ENCODE measurements at places on chromosomes 6 and 20. TPM values are rescaled to one million over a fixed set of nuclear protein-coding genes. Genes with fewer than 3 reads are reported as not detected.

- no peak for DNase-seq
Observed at GRCh38 chr6:51788121-51788520, 299.3 kb downstream of the PKHD1 start.

DNA sequence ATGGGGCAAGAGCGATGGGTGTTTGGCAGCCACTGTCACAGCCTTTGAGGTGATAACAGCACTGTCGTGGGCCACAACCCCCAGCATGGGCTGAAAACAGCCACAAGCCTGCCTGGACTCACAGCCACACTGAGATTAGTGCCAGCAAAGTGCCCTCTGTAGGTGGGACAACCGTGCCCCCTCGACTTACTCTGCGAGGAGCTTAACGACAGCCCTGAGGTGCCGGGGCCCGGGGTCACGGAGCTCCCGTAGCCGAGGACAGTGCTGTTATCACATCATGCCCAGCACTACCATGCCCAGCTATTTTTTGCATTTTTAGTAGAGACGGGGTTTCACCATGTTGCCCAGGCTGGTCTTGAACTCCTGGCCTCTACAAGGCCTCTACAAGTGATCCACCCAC lies 36.6 kb downstream of the SUMO4 start:
- no peak for DNase-seq

TCEA2 gene
- 102 TPM for total RNA-seq

CRIP3 gene
- total RNA-seq: 0.69 TPM

DNA sequence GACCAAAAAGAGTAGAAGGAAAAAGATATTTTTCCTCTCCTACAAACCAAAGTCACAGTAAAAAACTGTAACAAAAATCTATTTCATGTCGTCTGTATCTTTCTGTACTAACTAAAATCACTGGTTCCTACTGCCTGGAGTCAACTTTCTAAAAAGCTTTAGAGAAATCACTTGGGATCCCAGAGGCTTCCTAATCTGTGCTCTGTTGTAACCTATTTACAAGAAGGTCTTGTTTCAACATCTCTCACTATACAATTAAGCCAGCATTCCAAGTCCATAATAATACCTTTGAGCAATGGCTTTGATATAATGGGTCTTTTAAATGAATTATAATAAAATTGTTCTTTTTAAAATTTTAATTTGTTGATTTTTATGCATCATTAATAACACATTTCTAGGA lies 20.4 kb downstream of the RAB23 start:
- no peak for DNase-seq

DNA sequence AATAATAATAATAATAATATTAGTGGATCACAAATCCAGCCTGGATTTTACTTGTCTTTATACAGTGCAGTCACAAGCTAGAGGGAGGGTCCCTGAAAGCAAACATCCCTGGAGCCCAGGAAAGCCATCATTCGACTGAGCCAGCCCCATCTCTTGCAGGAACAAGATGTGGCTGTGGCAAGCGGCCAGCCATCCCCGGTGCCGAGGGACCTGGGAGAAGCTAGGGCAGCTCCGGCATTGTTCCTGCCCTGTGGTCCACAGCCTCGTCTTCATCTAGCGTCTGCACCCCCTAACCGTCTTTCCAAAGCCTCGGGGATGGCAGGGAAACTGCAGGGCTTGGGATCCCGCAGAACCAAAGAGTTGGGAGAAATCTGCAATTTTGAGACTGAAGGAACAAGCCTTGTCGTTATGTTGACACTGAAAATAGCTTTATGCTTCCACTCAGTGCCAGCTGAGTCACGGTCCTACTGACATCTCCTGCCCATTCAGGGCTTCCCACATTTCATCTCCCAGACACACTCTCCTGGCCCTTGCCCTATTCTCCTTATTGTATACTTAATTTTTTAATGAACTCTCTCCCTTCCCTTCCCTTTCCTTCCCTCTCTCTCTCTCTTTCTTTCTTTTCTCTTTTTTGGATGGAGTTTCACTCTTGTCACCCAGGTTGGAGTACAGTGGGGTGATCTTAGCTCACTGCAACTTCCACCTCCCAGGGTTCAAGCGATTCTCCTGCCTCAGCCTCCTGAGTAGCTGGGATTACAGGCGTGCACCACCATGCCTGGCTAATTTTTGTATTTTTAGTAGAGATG lies 62.5 kb upstream of the ZNFX1 start:
- DNase-seq: peak; percentile 27

TPD52L2 gene
- total RNA-seq: 109 TPM

TTK gene
- total RNA-seq: 6.3 TPM

- no peak for DNase-seq
Observed at GRCh38 chr6:162181741-162182401, 545.7 kb downstream of the PRKN start.

- no peak for DNase-seq
Observed at GRCh38 chr6:105509506-105510331, 106.8 kb upstream of the PREP start.

DNA sequence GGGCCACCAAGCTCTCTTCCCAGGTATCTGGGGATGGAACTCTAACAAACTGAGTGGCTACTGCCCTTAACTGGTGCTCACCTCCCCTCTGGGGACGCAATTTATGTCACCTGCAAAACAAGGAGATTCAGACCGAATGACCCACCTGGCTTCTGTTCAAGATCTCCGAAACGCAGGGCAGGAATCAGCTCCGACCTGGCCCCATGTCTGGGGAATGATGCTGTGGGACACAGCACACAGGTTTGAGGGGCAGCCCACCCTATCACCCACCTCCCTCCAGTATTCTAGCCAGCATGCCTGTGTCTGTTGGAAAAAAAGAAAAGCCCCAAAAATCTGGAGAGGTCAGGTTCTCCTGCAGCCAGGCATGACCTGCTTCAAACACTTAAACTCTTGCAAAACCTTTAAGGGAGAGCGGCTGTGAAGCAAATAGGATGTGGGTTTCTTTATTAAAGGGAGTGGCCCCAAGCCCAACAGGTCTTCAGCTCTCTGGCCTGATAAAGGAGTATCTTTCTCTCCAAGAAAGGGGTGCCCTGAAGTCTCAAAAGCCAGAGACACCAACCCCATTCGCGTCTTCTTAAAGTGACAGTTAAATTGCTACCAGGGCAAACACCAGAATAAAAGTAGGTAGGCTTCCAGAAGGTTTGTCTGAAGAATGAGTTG lies 6.4 kb downstream of the PREX1 start:
- no peak for DNase-seq

GRCh38 chr6:93266116-93266817 lies 153.1 kb downstream of the EPHA7 start:
- DNase-seq: no peak

GRCh38 chr6:107108201-107108890 lies 7.0 kb downstream of the BEND3 start:
- DNase-seq: no peak

RBL1 gene
- total RNA-seq: 4.9 TPM

DNA sequence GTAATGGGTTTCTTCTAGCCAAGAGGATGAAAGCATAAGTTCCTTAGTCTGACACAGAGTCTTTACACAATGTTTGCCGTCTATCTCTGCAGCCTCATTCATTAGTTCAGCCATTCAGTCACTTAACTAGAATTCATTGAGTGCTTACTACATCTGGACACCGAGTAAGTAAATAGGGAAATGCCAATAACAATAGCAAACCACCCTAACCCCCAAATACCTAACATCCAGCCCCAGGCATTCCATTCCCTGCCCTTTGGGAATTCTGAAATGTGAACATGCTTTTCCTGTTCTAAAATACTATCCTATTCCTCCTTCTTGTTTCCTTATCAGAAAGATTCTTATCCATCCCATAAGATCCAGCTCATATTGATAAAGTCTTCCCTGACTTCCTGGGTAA lies 277.6 kb upstream of the RNF217 start:
- DNase-seq: no peak

HLA-DRA gene
- total RNA-seq: not detected

GRCh38 chr6:158311626-158312025 lies 639 bp upstream of the TULP4 start:
- DNase-seq: no peak

DNA sequence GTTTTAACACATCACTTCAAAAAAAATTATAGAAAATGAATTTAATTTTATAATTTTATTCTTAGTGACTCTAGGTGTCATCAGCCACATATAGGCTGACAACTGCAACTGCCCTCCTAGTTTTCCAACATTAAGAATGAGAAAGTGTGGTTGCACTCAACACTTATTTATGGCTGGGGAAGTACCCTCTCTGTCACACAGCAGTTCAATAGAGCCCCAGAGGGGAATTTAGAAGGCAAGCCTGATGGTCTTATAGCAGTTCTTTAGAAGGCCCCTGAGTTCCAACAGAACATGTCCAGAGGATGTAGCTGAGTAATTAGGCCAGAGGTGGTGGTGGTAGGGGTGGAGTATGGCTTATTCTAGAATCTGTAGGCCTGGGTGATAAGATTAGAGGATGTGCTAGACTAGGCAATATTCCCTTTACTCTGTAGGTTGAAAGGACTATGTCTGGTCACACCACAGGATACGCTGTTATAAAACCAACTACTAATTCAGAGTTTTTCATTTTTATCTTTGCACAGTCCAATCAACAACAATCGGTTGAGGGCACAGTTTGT lies 226.5 kb upstream of the CITED2 start:
- DNase-seq: no peak

LPIN3 gene
- 5.9 TPM for total RNA-seq

DNA sequence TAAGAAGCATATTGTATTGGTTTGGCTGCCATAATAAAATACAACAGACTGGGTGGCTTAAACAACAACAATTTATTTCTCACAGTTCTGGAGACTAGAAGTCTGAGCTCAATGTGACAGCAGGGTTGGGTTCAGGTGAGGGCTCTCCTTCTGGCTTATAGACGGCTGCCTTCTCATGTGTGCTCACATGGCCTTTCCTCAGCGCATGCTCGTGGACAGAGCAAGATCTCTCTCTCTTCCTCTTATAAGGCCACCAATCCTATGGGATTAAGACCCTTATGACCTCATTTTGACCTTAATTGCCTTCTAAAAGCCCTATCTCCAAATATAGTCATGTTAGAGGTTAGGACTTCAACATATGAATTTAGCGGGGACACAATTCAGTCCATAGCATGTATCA lies 32.4 kb upstream of the GFOD1 start:
- DNase-seq: no peak

DNA sequence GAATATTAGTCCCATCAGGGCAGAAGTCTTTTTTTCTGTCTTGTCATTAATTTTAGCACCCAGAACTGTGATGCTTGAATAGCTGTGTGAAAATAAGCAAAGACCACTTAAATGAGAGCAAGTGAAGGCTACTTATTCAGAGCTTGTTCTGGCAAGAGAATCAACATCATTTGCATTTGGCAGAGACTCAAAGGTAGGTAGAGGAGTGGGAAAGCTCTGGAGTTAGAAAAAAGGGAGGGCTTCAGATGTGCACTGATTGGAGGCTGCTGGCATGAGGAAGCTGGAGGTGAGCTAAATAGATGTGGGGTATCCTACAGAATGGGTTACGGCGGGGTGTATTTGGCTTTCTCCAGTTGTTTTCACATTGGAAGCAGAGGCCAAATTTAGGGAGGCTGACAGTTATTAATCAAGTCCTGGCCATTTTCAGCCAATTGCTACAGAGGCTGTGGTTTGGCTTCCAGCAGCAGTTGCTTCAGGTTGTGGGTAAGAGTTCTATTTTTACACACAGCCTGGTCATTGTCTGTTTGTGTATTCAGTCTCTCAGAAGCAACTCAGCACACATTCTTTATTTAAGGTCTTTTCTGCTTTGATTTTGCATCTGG lies 254.3 kb downstream of the BTBD3 start:
- no peak for DNase-seq

PLA2G7 gene
- 0.44 TPM for total RNA-seq

- no peak for DNase-seq
Observed at GRCh38 chr6:11978169-11978987, 33.7 kb upstream of the HIVEP1 start.

DNA sequence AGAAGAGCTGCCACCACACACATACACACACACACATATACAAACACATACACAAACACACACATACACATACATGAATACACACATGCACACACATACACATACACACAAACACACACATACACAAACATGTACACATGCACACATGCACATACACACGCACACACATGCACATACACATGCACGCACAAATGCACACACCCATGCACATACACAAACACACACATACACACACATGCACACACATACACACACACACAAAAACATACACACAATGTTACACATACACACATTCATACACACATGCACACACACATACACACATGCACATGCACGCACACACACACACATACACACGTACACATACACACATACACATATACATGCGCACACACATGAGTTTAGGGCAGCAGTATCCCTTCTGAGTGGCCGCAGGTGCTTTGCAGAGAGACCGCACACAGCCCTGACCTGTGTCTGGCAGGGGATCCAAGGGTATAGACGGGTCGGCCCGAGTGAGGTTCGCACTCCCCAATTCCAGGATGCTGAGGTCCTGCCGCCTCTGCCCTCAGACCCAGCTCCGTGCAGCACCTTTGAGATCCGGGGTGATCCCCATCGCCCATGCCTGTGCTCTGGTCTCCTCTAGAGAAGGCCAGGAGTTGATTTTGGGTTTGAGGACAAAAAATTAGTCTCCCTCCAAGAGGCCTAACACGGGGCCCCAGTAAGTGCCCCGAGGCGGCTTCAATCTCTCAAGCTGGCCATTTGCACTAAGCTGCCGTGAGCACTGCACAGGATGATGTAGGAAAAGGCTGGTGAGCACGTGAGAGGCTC lies 56.8 kb downstream of the TMEM242 start:
- DNase-seq: no peak

DNA sequence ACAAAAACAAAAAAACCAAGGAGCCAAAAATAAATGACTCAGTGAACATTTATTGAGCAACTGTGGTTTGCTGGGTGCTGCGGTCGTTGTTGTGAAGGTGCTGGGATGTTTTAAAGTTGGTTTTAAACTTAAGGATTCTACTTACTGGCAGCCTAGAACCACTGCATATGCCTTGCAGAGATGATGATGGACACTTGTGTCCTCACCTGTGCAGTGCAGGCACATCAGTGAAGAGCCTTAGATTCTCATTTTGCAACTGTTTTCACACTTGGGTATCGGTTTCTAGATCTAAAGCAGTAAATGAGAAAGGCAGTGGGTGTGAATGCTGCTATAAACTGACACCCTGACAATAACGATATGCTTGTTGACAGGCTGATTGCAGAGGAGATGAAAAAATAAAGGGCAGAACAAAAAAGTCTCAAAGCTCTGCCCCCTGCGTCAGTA lies 68.8 kb downstream of the UTRN start:
- DNase-seq: no peak

- peak; percentile 40 for DNase-seq
Observed at GRCh38 chr20:40160097-40160550, 528.9 kb downstream of the MAFB start.

SH3BGRL2 gene
- total RNA-seq: 47.2 TPM

Data from glutamatergic neuron (in vitro differentiated cells).